Natural killer cell (primary cell): ENCODE measurements at places on chromosomes 11 and 22. TPM values are rescaled to one million over a fixed set of nuclear protein-coding genes. Genes with fewer than 3 reads are reported as not detected.
A peak's percentile ranks its signal among the peaks of the same experiment; 100 is the strongest.

GRCh38 chr11:61793829-61794204 is 1.1 kb downstream of the FEN1 start:
- H3K36me3 ChIP-seq: peaks cover 17% of the 10 kb centered on the region
- H3K27ac ChIP-seq: no peak overlapping the region
- H3K27me3 ChIP-seq: no peaks in the 10 kb centered on the region
- no peak for DNase-seq

- no peak overlapping the region for H3K27ac ChIP-seq
- H3K4me1 ChIP-seq: no peaks in the 10 kb centered on the region
- no peaks in the 10 kb centered on the region for H3K36me3 ChIP-seq
- H3K4me3 ChIP-seq: no peak overlapping the region
- DNase-seq: peak; percentile 41
Observed at GRCh38 chr11:6362873-6363678, 27.2 kb upstream of the SMPD1 start.

GRCh38 chr11:121483805-121484480 is 31.2 kb upstream of the SORL1-AS1 start:
- H3K4me1 ChIP-seq: peaks cover 88% of the 10 kb centered on the region
- no peak overlapping the region for H3K4me3 ChIP-seq
- no peak for DNase-seq

Gene PPP1R14B
- 16.9 TPM for total RNA-seq

Gene C11orf21
- 325 TPM for total RNA-seq

Gene MN1
- total RNA-seq: 0.82 TPM

DNA sequence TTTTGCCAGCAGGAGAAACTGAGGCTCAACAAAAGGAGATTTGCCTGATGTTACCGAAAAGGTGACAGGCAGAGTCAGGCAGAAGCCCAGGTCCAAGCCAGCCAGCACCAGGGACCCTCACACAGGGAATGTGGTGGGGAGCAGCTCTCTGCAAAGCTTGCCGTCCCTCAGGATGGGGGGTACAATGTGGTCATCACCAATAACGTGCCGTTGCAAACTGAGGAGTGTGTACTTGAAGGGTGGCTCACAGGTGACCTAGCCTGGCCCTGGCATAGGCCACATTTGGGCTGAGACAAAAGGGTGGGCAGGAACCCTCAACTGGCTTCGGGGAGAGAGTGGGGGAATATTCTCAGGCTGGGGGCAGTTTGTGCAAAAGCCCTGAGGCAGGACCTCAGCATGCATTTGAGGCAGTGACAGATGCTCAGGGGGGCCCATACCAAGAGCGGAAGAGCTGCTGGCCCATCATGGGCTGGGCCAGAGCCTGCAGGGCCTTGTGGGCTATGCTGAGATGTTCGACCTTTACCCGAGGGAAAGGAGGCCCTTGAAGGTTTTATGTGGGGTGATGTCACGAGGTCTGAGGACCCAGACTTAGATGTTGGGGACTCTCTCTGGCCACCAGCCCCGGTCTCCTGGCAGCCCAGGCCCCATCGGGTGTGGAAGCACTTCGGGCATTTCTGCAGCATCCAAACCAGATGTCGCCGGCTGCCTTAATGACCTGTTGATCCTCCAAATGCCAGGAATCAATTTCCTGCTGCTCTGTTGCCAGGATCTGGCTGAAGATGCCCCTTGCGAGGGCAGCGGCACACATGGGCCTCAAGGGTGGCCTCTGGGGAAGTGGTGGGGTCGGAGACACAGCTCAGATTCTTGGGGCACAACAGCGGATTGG is 57.4 kb upstream of the SHISAL1 start:
- no peak for DNase-seq
- peaks cover 3% of the 10 kb centered on the region for H3K27me3 ChIP-seq
- H3K4me1 ChIP-seq: no peaks in the 10 kb centered on the region
- no peak overlapping the region for H3K27ac ChIP-seq
- no peak overlapping the region for H3K4me3 ChIP-seq

DNA sequence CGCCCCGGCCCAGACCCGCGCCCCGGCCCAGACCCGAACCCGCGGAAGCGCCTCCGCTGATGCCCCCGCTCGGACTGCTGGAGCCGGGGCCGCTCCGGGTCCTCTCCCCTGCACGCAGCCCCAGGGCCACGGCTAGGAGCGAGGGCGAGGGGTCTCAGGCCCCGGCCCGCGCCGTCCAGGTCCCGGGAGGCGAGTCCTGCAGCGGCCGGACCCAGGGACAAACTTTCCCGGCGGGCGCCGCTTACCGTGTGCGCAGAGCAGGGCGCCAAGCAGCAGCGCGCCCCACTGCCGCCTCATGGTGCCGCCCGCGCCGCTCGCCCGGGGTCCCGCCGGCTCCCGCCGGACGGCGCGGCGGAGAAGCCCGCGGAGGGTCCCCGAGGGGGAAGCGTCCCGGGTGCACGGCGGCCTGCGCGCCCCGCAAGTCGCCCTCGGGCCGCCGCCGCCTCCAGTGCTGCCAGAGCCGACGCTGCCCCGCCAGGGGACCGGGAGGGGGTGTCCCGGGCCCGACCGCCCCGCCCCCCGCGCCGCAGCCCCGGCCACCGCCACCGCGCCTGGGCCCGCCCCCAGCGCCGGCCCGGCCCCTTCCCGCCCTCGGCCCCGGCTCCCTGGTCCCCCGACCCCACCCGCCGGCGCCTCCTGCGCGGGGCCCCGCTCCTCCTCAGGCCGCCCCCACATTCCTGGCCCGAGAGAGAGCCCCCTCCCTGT is at the start of gene LRP4:
Gene LRP4, minus strand, starts transcription at position 468 of the 705 bp plus-strand sequence. Its CDS starts 171 bp downstream, at position 297.
- peak; percentile 40 for DNase-seq
- H3K27me3 ChIP-seq: peaks cover 29% of the 10 kb centered on the region
- H3K4me3 ChIP-seq: no peak within 1 kb of the TSS
- H3K4me1 ChIP-seq: peaks cover 22% of the 10 kb centered on the region
- H3K27ac ChIP-seq: no peak within 1 kb of the TSS
- H3K36me3 ChIP-seq: no peaks in the 10 kb centered on the region

GRCh38 chr22:24096758-24097115 is 84.5 kb upstream of the SUSD2 start:
- peaks cover 69% of the 10 kb centered on the region for H3K36me3 ChIP-seq
- no peak overlapping the region for H3K27ac ChIP-seq
- DNase-seq: no peak
- H3K4me1 ChIP-seq: no peaks in the 10 kb centered on the region
- no peaks in the 10 kb centered on the region for H3K27me3 ChIP-seq
- H3K4me3 ChIP-seq: no peak overlapping the region

- H3K27me3 ChIP-seq: no peaks in the 10 kb centered on the region
- H3K4me1 ChIP-seq: peaks cover 19% of the 10 kb centered on the region
- no peaks in the 10 kb centered on the region for H3K36me3 ChIP-seq
- DNase-seq: no peak
- H3K27ac ChIP-seq: no peak overlapping the region
Observed at GRCh38 chr22:43188829-43189545, 2.1 kb upstream of the TTLL12 start.

DNA sequence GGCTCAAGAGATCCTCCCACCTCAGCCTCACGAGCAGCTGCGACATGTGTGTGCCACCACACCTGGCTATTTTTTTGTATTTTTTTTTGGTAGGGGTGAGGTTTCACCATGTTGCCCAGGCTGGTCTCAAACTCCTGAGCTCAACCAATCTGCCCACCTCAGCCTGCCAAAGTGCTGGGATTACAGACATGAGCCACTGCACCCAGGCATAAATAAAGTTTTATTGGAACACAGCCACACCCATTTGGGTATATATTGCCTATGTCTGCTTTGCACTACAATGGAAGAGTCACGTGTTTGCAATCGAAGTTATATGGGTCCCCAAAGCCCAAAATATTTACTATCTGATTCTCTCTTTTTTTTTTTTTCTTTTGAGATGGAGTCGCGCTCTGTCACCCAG is 1.8 kb upstream of the MS4A15 start:
- no peak for DNase-seq
- no peaks in the 10 kb centered on the region for H3K27me3 ChIP-seq
- no peaks in the 10 kb centered on the region for H3K36me3 ChIP-seq
- no peak overlapping the region for H3K4me3 ChIP-seq

Gene SMIM35
- 0.33 TPM for total RNA-seq

- H3K27me3 ChIP-seq: no peaks in the 10 kb centered on the region
- H3K4me3 ChIP-seq: no peak overlapping the region
- no peak for DNase-seq
- H3K36me3 ChIP-seq: no peaks in the 10 kb centered on the region
- no peak overlapping the region for H3K27ac ChIP-seq
- H3K4me1 ChIP-seq: no peaks in the 10 kb centered on the region
Observed at GRCh38 chr11:70029861-70030380, 48.2 kb upstream of the ANO1 start.

Gene WNT11
- total RNA-seq: 0.47 TPM

- H3K36me3 ChIP-seq: no peaks in the 10 kb centered on the region
- H3K4me1 ChIP-seq: no peaks in the 10 kb centered on the region
- H3K27ac ChIP-seq: no peak overlapping the region
- no peak for DNase-seq
- H3K4me3 ChIP-seq: no peak overlapping the region
Observed at GRCh38 chr11:62981743-62982142, 3.0 kb downstream of the SLC22A6 start.

- H3K4me3 ChIP-seq: no peak overlapping the region
- no peak for DNase-seq
- H3K4me1 ChIP-seq: no peaks in the 10 kb centered on the region
- H3K27me3 ChIP-seq: peaks cover 28% of the 10 kb centered on the region
Observed at GRCh38 chr11:70407121-70407520, 8.8 kb downstream of the CTTN start.

Gene PNPLA5
- not detected for total RNA-seq

Gene RFPL2
- not detected for total RNA-seq

- no peak overlapping the region for H3K27ac ChIP-seq
- no peaks in the 10 kb centered on the region for H3K36me3 ChIP-seq
- no peak overlapping the region for H3K4me3 ChIP-seq
- no peaks in the 10 kb centered on the region for H3K27me3 ChIP-seq
- H3K4me1 ChIP-seq: no peaks in the 10 kb centered on the region
Observed at GRCh38 chr11:69205743-69206612, 50.2 kb downstream of the SMIM38 start.

Gene SLC25A18
- total RNA-seq: not detected

Gene GALNT18
- 0.18 TPM for total RNA-seq

DNA sequence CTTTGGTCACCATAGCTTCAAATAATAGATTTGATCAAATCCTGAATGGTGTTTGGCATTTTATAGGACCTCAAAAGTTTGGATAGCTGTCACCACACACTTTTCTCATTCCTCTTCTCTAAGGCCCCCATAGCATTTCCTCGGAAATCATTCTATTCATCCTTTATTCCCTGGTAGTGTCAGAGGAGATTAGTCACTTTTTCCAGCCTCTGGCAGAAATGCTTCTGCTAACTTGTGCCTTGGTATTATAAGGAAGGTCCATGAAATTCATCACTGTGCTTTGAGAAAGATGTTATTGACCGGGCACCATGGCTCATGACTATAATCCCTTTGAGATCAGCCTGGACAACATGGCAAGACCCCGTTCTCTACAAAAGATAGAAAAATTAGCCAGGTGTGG is 19.7 kb upstream of the NUP160 start:
- no peaks in the 10 kb centered on the region for H3K4me1 ChIP-seq
- H3K27ac ChIP-seq: no peak overlapping the region
- DNase-seq: no peak

DNA sequence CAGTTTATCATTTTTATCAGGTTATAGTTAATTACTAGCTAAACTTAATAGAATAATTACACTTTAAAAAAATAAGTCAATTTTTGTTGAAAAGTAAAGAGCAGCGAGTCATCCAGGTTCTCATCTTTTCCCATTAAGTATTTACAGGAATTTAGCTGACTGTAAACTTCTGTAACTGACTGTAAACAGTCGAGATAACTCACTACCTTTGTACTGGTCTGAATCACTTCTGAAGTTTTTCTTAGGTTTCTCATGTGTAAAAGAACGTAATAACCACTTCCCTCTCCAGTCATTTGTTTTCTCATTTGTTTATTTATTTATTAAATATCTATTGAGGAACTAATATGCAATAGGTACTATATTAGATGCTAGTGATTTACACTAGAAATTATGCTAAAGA is 270.8 kb downstream of the DYNC2H1 start:
- H3K4me3 ChIP-seq: no peak overlapping the region
- no peaks in the 10 kb centered on the region for H3K4me1 ChIP-seq
- no peaks in the 10 kb centered on the region for H3K36me3 ChIP-seq
- no peak for DNase-seq
- H3K27ac ChIP-seq: no peak overlapping the region

Gene NTM
- not detected for total RNA-seq

- H3K36me3 ChIP-seq: peaks cover 18% of the 10 kb centered on the region
- peaks cover 45% of the 10 kb centered on the region for H3K4me1 ChIP-seq
- H3K27ac ChIP-seq: peak overlapping the region; percentile 66
- DNase-seq: no peak
- peak overlapping the region; percentile 75 for H3K4me3 ChIP-seq
Observed at GRCh38 chr11:315051-315481, 1.2 kb downstream of the IFITM1 start.
